ENCODE measurements at places on chromosomes 12 and 14. TPM values are rescaled to one million over a fixed set of nuclear protein-coding genes. Genes with fewer than 3 reads are reported as not detected.

Gene ITGA5
- 28.4 TPM for total RNA-seq

Gene LTB4R2
- 26.1 TPM for total RNA-seq

DNA sequence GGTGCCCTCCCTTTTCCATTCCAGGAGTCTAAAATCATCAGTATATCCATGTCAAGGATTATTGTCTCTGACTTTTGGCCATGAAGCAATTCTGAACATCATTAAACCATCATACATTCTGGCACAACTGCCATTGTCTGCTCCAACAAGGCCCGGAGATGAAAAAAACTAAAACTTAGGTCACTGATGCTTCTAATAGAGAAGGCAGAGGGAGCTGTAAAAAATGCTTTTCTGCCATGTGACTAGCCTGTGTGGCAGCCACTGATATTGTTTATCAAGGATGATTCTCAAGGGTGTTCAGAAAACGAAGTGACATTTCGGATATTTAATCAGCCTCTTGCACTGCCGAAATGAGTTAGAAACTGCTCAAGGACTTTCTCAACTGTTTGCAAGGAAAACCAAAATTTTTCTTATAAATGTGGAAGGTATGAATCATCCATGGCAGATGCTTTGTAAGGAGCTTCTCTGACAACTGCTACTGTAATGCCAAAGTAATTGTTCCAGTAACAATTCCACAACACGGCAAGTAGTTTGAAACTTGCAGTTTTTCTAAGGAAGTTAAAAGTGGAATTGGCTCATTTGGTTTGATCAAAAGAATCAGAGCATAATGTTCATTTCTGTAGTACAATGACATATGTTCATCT lies 1076.5 kb upstream of the FLRT2 start:
- no peaks in the 10 kb centered on the region for H3K36me3 ChIP-seq
- H3K27ac ChIP-seq = no peak overlapping the region
- H3K4me3 ChIP-seq = no peak overlapping the region
- no peaks in the 10 kb centered on the region for H3K4me1 ChIP-seq
- no peaks in the 10 kb centered on the region for H3K27me3 ChIP-seq

DNA sequence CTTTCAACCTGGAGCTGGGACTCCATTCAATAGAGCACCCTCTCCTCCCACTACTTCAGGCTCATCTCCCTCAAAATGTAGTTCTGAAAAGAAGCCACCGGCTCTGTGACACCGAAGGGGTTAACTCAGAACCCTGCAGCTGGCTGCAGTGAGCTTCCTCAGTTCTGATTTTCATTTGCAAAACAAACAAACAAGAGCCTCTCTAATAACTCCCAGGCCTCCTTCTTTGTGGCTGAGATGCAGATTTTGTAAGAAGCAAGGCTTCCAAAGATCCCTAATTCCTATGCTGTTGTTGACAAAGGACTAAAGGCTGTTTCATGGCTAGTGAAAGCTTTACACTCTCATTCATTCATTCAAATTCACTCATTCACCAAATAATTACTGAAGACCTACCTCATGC lies 333.4 kb upstream of the TBX3 start:
- no peaks in the 10 kb centered on the region for H3K36me3 ChIP-seq
- H3K27me3 ChIP-seq = peaks cover 12% of the 10 kb centered on the region
- no peak for DNase-seq
- no peaks in the 10 kb centered on the region for H3K4me1 ChIP-seq
- no peak overlapping the region for H3K27ac ChIP-seq

- H3K27me3 ChIP-seq = no peaks in the 10 kb centered on the region
- H3K36me3 ChIP-seq = no peaks in the 10 kb centered on the region
- no peak overlapping the region for H3K27ac ChIP-seq
- no peaks in the 10 kb centered on the region for H3K4me1 ChIP-seq
Observed at GRCh38 chr14:59695198-59695597, 118.6 kb upstream of the CCDC175 start.

DNA sequence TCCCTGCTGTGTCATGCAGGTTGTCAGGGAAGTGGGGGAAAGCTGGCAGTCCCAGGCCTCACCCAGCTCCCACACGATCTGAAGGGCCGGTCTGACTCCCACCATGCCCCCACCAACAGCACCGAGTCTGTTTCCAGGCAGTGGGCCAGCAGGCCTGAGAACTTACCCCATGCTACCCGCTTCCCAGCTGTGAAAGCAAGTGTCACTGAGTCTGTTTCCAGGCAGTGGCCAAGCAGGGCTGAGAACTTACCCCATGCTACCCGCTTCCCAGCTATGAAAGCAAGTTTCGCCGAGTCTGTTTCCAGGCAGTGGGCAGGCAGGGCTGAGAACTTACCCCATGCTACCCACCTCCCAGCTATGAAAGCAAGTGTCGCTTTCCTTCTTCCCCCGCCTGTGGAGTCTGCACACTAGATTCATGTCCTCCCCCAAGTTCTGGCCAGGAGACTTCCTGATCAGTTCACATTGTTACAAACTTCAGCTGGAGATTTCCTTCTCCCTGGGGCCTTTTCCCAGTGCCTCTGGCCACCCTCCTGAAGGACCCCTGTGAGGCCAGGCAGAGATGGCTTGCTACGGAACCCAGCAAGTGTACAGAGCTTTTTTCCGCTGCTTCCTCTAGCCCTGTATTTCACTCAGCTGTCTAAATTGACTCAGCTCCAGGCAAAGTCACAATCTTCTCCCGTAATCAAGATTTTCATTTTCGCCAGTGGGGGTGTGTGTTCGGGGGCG lies 435.4 kb downstream of the TMTC2 start:
- no peak for DNase-seq
- H3K27me3 ChIP-seq = no peaks in the 10 kb centered on the region
- H3K27ac ChIP-seq = no peak overlapping the region
- no peak overlapping the region for H3K4me3 ChIP-seq
- no peaks in the 10 kb centered on the region for H3K36me3 ChIP-seq
- H3K4me1 ChIP-seq = no peaks in the 10 kb centered on the region

DNA sequence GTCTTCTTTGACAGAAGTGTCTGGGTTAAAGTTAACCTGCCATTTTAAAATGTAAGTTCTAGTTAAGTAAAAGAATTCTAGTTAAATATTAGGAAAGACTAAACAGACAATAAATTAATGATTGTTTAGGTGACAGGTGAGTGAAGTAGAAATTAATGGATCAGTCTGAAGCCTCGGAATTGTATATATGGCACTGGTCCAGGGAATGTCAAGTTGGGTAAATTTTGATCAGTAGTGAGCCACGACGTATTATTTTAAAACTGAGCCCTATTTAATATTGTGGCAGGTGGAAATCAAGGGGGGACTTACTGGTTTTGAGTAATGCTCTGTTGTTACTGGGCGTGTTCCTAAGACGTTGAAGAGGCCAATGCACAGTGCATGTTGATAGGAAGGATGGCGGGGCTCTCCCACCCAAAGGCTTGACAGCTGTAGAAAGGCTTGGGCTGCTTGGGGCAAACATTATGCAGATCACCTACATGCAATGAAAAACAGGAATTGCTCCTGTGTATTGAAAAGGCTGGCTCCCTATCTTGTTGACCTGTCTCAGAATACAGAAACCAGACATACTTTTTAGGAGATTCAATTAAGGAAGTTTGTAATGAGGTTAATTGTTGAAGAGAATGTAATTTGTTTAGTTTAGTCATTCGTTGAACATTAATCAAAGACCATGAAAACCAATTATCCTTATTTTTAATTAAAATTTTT lies 5.9 kb upstream of the PPFIBP1 start:
- no peak for DNase-seq
- H3K27me3 ChIP-seq = no peaks in the 10 kb centered on the region
- H3K4me3 ChIP-seq = no peak overlapping the region
- peaks cover 2% of the 10 kb centered on the region for H3K4me1 ChIP-seq
- no peak overlapping the region for H3K27ac ChIP-seq
- no peaks in the 10 kb centered on the region for H3K36me3 ChIP-seq

DNA sequence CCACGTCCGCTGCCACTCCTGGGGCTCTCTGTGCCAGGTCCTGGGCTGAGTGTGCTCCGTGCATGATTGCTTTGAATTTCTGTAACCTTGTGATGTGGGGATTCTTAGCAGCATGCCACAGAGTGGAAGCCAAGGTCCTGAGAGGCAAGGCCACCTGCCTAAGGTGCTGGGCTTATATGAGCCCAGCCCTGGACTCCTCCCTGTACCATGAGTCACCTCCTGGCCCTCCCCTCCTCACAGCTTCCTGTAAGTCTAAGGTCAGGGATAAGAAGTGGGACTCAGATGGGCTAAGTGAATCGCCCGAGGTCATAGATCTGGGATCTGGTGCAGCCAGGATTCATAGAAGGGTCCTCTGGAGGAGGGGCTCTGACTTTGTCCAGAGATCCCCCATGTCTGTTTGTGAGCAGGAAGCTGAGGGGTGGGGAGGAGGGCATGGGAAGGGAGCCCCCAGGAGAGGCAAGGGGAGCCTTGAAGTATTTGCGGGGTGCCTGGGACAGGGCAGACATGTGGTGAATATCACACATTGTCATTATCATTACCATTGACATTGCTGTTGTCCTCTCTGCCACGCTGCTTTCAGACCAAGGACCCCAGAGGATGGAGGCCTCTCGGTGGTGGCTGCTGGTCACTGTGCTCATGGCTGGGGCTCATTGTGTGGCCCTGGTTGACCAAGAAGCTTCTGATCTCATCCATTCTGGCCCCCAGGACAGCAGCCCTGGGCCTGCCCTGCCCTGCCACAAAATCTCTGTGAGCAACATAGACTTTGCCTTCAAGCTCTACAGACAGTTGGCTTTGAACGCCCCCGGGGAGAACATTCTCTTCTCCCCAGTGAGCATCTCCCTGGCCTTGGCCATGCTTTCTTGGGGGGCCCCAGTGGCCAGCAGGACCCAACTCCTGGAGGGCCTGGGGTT lies 28.8 kb downstream of the SERPINA3 start:
- no peak overlapping the region for H3K4me3 ChIP-seq
- DNase-seq = no peak
- H3K27ac ChIP-seq = no peak overlapping the region
- H3K4me1 ChIP-seq = no peaks in the 10 kb centered on the region
- no peaks in the 10 kb centered on the region for H3K36me3 ChIP-seq
